ENCODE measurements at places on chromosomes 6 and 20.

GRCh38 chr6:39268721-39269120 is 39.4 kb upstream of the KCNK5 start:
- no peak for DNase-seq

- no peak for DNase-seq
These were observed 70.5 kb upstream of the FAM184A start for GRCh38 chr6:119148825-119149525.

DNA sequence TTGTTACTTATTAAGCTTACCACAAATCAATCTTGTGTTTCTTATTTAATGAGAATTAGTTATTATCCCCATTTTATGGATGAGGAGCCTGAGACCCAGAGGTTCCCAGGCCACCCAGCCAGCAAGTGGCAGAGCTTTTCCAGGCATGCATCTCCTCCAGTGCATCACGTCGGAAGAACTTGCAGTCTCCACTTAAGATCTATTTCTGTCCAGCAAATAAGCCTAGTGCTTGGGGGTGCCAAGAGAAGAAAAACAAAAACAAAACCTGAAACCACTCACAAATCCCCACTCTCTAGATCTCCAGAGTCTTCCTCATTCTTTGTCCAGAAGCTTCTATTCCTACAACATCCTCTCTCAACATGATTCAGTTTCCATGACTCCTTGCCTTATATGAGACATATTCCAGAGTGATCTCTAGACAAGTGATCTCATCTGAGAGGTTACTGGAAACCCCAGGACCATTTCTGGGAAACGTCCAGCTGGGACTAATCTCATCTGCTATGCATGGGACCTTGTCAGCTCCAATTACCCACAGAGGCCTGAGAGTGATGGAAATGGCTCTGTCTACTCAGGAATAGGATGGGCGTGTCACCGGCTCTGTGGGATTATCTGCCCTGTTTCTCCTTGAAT is 4.1 kb downstream of the GUCA1B start:
- no peak for DNase-seq

GRCh38 chr6:26105109-26105730 is 18.0 kb downstream of the HFE start:
- no peak for DNase-seq

- DNase-seq = no peak
These were observed 9.7 kb downstream of the TOP1 start for GRCh38 chr20:41038149-41038877.

DNA sequence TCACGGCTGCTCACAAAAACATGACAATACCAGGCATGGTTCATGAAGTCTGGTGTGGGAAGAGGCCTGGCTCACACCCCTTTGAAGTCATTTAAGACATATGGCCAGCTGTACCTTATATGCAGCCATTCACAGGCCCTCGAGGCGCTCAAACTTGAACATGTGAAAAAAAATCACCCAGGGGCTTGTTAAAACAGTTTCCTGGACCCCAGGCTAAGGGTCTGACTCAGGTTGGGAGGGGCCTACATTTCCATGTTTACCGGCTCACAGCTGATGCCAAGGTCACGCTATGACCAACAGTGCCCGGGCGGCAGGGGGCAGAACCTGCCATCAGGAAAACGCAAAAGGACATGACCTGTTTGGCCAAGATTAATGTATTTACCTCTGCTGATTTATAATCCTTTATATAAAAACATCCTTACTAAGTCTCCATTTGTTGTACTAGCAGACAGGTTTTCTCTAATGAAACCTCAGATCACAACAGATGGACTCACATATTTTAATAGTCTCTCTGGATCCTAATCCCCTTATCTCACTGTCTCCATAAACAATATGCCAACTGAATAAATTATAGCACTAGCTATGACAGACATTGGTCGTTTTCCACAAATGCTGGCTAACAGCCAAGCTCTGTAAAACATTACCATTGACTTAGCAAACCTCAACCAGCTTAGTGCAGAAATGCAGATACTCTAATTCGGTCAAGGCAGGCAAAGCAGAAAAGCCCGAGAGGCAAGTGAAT is 19.9 kb downstream of the EZR start:
- DNase-seq = no peak

- peak; percentile 8 for DNase-seq
These were observed 27.7 kb downstream of the COL20A1 start for GRCh38 chr20:63320616-63321147.

GRCh38 chr20:1118004-1118335 is 432 bp upstream of the PSMF1 start:
- no peak for DNase-seq

DNA sequence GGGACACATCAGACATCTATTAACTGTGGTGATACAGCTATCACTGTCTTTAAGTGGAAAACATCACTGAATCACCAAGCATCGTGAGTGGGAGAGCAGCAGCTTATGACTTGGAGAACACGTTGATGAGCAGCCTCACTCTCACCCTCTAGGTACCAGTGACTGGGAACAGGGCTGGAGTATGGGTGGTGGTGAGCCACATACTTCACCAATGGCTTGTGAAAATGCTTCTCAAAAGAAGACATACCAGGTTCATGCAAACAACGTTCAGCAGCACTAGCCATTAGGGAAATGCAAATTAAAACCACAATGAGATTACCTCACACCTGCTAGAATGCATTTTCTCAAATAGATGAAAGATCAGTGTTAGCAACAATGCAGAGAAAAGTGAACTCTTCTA is 25.3 kb downstream of the SNX5 start:
- no peak for DNase-seq

DNA sequence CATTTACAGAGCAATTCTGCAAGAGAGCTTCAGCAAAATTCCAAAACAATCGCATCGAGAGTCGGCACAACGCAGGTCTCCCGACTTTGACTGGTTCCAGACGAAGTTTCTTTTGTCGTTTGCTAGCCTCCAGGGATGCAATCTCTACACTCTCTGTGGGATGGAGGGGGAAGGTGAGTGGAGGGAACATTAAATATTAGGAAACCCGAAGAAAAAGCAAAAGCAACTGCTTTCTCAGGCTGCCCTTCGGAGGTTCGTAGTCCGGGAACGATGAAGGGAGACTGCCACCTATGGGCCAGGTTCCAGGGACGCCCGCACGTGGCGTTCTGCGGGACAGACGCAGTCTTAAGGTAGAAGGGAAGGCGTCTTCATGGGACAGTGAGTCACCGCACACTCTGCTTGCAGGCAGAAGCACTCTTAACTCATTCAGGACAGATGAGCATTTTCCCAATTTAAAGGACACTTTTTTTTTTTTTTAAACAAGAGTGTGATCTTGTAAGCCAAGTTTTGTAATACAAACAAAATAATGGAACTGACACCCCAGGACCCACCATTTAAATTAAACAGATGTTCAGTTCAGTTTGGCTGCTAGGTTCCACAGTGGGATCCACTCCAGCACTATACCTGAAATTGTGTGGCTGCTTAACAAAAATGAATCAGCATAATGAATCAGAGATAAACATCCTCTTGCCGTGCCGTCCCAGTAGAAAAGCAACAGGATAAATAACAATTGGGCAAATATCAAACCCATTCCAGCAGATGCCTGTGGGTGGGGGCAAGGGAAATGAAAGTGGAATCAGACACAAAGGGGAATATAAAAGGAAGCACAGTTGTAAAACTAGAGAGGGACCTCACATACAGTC is 65.8 kb upstream of the ARMC2 start:
- DNase-seq = peak; percentile 82

GRCh38 chr6:101110814-101111213 is 229.7 kb upstream of the ASCC3 start:
- DNase-seq = no peak

- no peak for DNase-seq
These were observed 66.5 kb downstream of the LRFN2 start for GRCh38 chr6:40520678-40521077.

GRCh38 chr6:131980791-131981623 is 29.8 kb upstream of the CCN2 start:
- no peak for DNase-seq

Data from activated naive CD4-positive, alpha-beta T cell treated with anti-CD3 and anti-CD28 coated beads, Interleukin-2, amount 50 U/mL, for 16 hours (primary cell).